ENCODE measurements at places on chromosomes 11 and 22.

- DNase-seq, result no peak
Observed at GRCh38 chr11:2133241-2134021, 5.8 kb downstream of the IGF2 start.

DNA sequence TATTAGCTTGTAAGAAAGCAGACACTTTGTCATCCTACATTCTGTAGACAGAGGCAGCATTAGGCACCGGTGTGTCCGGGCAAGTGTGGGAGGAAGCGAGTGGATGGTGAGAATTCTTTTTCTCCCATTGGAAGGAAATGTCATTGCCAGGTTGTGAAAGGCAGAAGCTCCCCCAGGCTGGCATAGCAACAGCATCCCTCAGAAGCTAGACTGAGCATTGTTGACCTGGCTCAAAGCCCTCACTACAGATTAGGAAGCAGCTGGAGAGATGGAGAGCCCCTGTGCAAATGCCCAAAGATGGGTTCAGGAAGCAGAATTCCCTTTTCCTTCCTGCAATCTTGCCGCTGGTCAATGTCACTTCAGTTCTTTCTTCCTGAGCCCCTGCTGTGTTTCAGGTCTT, 1299.3 kb downstream of the TBC1D22A start:
- DNase-seq, result no peak

DNA sequence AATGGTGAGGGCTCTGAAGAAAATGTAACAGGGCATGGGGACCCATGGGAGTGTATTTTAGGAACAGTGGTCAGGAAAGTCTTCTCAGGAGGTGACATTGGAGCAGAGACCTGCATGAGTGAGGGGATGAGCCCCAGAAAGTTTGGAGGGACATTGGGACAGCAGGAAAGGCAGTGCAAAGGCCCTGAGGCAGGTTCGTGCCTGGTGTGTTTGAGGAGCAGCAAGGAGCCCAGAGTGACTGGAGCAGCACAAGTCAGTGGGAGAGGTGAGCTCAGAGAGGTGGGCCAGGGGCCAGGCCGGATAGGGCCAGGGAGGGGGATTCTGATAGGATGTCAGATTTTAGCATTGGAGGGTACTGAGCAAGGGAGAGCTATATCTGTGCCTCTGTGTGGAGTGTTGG, 80.0 kb upstream of the CRYBB3 start:
- no peak for DNase-seq

- no peak for DNase-seq
Observed at GRCh38 chr11:8201644-8202365, 33.0 kb upstream of the RIC3 start.

DNA sequence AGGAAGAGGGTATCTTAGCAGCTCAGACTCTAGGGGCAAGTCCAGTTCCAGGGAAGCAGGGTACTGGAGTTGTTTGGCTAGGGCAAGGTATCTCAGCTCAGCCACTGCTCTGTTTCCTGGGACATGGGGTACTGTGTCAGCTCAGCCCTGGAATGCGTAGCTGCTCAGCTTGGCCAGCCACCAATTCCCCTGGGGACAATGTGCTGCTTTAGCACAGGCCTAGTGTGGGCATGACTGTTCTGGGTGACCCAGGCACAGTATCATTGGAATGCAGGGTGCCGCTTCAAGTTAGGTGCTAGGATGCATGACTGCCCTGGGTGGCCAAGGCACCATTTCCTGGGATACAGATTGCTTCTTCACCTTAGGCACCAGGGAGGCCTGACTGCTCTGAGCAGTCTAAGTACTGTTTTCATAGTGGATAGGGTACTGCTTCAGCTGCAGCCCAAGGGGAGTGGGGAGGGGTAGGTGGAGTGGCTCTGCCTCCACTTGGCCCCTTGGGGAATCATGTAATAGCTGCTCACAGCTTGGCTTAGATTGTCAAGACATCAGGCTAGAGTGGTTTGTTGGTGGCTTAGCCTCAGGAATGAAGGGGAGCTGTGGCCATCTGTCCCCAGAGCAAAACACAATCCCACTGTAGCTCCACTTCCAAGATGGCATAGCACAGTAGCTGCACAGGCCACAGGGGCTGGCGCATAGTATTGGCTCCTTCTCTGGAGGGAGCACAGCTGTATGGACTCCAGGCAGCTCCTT, 36.0 kb downstream of the MADD start:
- no peak for DNase-seq

Measured in stimulated activated CD8-positive, alpha-beta memory T cell treated with anti-CD3 and anti-CD28 coated beads, Interleukin-7, amount 100 ng/mL, for 4 hours (primary cell).